ENCODE measurements at places on chromosomes 11 and 22.

GRCh38 chr22:43528601-43529360 lies 117.0 kb downstream of the MPPED1 start:
- DNase-seq = no peak

GRCh38 chr22:48860557-48860956 lies 967.1 kb downstream of the BRD1 start:
- no peak for DNase-seq

- no peak for DNase-seq
Measured at GRCh38 chr11:30434901-30435300, 112.0 kb downstream of the ARL14EP start.

- no peak for DNase-seq
Measured at GRCh38 chr11:63882555-63883242, 34.3 kb downstream of the RCOR2 start.

- no peak for DNase-seq
Measured at GRCh38 chr11:116427903-116428637, 344.7 kb downstream of the BUD13 start.

GRCh38 chr22:44277386-44278135 lies 35.2 kb downstream of the SHISAL1 start:
- no peak for DNase-seq

DNA sequence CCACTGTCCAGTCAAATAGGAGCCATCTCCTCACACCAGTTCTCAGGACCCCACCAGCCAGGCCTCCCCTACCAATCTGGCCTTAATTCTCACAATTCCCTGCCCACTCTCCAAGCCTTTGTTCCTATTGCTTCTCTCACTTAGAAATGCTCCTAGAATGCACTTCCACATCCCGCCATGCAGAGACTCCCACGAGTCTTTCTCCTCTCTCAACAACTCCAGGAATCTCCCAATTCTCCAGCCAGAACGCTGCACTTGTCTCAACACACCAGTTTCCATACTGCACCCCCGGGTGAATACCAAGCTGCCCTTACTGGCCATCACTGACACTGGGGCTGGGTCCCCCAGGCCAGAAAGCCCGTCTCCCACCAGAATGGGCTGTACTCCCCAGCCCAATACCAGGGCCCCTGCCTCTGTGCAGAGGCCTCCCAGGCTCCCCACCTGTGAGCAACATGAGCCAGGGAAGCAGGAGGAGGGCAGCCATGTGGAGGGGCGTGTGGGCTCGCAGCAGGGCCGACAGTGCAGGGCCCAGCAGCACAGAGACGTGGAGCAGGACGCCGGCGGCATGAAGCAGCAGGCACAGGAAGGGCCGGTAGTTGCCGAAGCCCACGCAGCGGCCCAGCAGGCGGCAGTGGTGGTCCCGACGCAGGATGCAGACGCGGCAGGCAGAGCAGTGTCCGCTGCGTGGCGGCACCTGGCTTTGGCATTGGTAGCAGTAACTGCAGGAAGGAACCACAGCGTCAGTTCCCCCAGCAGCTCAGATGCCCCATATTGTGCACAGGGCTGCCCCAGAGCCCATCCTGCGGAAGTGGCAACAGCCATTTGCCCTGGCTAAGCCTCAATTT lies 2.4 kb downstream of the ZDHHC24 start:
- DNase-seq = peak; percentile 55

- peak; percentile 37 for DNase-seq
Measured at GRCh38 chr11:74311352-74311926, at the start of gene P4HA3. P4HA3 (minus strand) TSS chr11:74311640; CDS start chr11:74311611, 29 bp downstream.

DNA sequence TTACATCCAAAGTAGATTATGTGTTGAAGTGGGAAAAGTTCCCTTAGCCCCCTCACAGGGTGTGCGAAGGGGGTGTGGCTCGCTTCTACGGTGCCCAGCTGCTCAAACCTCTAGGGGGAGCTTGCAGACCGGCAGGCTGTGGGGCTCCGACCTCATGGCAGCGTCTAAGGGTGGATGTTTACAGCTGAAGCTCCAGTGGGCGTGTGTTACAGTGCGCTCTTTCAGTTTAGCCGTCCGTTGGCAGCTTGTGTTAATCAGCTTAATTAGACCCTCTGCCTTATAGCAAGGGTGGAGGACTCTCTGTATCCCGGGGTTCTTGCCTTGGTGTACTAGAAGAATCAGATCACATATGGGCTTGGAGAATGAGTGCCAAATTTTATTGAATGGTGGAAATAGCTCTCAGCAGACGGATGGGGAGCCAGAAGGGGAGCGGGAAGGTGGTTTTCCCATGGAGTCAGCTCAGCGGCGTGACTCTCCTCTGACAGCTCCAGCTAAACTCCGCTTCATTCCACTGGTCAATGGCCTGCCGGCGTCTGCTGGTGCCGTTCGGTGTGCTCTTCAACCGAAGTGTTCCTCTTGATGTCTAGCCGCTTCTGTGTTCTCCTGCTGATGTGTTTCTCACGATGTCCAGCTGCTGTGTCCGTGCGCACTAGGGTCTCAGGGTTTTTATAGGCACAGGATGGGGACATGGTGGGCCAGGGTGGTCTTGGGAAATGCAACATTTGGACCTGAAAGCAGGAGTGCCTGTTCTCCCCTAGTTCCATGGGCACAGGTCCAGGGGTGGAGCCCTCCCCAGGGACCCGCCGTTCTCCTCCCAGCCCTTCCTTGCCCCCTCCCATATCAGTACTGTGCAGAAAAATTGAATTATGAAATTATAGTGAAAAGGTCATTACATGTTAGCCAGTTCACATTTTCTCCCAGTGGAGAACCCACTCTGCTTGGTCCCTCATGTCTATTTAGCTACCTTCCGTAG lies 28.6 kb upstream of the OR10G7 start:
- peak; percentile 34 for DNase-seq

DNA sequence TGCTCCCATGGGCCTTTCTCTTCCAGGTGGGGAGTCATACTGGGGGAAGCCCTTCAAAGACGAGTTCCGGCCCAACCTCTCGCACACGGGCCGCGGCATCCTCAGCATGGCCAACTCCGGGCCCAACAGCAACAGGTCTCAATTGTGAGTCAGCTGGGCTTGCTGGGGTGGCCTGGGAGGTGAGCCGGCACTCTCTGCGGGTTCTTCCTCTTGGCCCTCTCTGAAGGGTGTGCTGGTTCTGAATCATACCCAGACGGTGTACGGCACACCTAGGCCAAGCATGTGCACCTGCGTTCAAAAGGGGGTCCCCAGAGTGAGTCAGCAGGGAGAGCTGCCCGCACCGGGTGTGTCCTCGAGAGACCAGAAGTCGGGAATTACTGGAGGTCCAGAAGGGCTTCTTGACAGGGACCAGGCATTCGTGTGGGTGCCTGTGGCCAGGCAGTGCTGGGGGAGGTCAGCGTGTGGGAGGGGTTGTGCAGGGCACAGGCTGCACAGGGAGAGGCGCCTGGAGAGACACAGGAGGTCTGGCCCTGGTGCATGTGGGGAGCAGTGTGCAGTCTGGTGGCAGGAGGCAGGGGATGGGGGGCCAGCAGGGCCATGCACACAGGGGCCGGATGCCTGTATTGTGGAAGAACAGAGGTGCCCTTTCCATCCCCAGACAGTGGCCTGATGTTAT lies 23.0 kb downstream of the PPIL2 start:
- DNase-seq = no peak

GRCh38 chr22:30665266-30665665 lies 2.4 kb downstream of the DUSP18 start:
- no peak for DNase-seq

GRCh38 chr11:59818572-59818971 lies 8.0 kb upstream of the MRPL16 start:
- no peak for DNase-seq

GRCh38 chr11:93840180-93840579 lies 10.2 kb downstream of the VSTM5 start:
- DNase-seq = no peak

- DNase-seq = no peak
Measured at GRCh38 chr11:93542811-93543229, 371 bp downstream of the SMCO4 start.

DNA sequence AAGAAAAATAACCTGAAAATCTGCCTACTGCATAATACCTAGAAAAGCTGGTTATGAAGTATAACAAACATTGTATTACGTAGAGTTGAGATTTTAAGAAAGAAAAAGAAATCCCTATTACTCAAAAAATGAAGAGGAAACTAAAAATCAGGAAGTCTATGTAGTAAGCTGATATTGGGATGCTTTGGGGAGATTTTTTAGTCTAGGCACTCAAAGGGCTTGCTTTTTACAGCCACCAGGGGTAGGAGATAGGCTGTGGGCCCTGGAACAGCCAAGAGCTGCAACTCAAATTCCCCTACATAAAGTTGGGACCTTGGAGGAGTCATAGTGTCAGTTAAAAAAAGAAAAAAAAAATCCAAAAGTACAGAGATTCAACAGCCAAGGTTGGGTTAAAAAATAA lies 90.4 kb downstream of the RELT start:
- no peak for DNase-seq

GRCh38 chr11:6799402-6799801 lies at the start of gene OR6A2:
OR6A2 (minus strand) TSS chr11:6799689; CDS start chr11:6795708, 3,981 bp downstream.
- DNase-seq = no peak

GRCh38 chr11:17764446-17765218 lies 30.1 kb downstream of the KCNC1 start:
- DNase-seq = no peak

GRCh38 chr11:16993495-16993894 lies 20.7 kb downstream of the PLEKHA7 start:
- no peak for DNase-seq

DNA sequence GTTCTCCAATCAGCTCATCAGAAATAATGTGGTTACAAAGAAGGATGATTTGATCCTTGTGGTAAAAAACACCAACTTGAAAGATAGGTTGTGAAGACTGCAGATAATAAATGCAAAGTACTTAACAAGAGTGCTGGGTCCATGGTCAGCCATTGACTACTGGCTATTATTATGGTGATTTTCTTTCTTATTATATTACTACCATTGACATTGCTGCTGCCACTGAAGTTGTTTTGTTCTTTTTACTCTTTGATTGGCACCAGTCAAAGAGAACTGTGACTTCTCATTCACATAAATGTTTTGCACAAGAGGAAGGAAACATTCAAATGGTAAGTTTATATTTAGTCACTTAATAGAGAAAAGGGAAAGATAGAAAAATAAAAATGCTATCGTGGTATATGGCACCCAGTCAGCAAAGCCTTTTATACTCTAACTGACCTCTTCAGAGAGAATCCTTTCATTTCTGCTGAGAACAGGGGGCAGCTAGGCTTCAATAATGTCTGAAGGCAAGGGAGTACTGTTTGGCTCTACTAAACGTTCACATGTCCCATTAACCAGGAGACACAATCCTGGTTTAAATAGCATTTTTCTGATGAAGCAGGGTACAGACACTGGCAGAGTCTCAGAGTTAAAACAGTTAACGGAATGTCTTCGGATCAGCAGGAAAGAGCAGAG lies 64.8 kb downstream of the LRRC4C start:
- DNase-seq = no peak

GRCh38 chr11:46293641-46294103 lies 16.2 kb downstream of the CREB3L1 start:
- no peak for DNase-seq

DNA sequence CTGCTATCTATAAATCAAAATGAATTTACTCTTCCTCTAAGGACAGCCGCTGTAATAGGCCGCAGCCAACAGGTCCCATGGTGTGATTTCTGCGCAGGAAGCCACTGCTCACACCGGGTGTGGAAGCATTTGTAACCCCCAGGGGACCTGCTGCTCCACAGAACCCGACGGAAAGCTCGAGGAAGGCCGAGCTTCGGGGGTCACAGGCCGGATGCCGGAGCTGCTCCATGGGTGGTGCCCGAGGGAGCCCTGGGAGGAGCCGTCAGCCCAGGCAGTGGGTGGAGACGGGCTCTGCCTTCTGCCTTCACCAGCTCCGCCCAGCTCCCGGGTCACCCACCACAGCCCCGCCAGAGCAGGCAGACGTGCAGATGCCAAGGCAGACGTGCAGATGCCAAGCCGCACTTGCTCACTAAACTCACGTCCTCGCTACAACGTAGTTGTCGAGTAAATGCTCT lies 63.5 kb downstream of the BRD1 start:
- DNase-seq = no peak

DNA sequence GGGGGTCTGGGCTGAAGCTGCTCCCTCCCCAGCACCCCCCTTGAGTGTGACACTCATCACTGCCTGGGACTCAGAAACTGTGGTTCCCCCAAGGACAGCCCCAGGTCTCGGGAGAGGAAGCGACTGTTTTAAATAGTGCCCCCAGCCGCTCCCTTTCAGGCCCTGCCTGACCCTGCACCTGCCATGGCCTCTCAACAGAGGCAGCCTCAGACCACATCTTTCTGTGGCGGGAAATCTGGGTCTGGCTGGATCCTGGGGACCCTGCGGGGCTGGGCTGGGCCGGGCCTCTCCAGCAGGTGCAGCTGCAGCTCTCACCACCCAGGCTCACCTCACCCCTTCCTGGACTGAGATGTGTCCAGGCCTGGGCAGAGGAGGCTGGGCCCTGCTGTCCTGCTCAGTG lies 3.7 kb upstream of the IGLL1 start:
- no peak for DNase-seq

DNA sequence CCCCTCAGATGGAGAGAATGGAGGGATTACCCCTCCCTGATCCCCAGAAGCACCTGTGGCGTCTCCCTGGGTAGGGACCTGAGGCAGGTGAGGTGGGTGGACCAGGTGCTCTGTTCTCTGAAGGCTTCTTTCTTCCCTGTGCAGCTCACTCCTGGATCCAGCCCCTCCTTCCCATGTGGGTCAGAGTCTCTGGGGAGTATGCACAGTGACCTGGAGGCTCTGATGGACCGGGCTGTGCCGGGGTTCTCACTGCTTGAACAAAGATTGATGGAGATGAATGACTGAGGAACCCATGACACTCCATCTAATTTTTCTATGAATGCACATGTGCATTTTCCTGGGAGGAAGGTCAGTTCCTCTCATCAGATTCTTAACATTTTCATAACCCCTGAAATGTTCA lies 78.6 kb upstream of the SHANK2 start:
- DNase-seq = no peak

GRCh38 chr11:15912825-15913224 lies 443.5 kb downstream of the SOX6 start:
- DNase-seq = no peak

GRCh38 chr11:71936825-71937224 lies 8.0 kb downstream of the RNF121 start:
- DNase-seq = no peak

DNA sequence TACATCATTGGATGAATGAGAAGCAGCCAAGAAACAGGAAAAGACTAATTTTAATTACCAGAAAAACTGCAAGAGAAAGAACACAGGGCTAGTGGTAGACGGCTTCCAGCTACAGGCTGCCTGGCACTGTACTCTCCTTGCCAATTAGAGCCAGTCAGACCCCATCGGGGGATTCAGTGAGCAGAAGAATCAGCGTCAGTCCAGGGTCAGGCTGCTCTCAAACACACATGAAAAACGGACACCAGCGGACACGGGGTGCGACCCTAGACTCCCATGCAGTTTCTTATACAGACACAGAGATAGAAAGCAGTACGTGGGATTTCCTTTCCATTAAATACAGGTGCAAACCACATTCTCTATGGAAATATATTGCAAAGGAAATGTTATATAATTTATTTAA lies 1.1 kb upstream of the CNTN5 start:
- DNase-seq = no peak

All from stimulated activated CD8-positive, alpha-beta memory T cell treated with anti-CD3 and anti-CD28 coated beads, Interleukin-15, amount 100 ng/mL, for 48 hours (primary cell).